ENCODE measurements at places on chromosomes 4 and X.

DNA sequence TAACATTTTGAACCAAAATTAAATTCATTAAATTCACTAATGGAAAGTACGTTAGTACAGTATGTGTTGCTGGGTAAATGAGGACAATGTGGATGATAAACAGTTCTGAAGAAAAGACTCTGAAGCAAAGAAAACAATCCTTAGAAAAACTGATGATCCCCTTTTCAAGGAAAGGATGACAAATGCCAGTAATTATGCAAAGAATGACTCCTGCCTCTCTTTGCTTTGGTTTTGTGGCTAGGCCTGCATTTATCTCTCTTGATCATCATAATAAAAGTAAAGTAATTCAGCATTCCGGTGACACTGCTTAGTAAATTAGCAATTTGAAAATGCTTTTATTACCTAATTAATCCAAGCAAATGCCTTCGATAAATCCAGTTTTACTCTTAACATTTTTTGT is 652.2 kb upstream of the DIPK2B start:
- DNase-seq, result no peak

GRCh38 chr4:33577791-33578190 is 2666.5 kb downstream of the ARAP2 start:
- no peak for DNase-seq

DNA sequence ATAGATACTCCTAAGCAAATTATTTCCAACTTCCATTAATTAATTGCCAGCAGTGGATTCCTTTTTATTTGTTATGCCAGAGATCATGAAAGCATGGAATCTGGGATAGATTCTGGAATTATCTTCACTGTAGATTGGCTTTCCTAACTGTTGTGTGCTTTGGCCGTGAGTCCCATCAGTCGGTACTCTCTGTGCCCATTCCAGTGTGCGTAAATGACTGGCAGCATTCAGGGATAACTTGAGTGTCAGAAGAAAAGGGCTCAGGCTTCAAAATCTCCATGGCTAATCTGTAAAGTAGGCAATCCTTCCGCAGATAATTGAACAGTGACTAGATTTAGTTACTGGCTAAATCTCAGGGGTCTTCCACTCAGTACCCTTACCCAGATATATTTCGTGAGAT is 76.8 kb upstream of the TMEM164 start:
- no peak for DNase-seq

GRCh38 chr4:149870008-149870407 is 54.4 kb upstream of the IQCM start:
- no peak for DNase-seq

DNA sequence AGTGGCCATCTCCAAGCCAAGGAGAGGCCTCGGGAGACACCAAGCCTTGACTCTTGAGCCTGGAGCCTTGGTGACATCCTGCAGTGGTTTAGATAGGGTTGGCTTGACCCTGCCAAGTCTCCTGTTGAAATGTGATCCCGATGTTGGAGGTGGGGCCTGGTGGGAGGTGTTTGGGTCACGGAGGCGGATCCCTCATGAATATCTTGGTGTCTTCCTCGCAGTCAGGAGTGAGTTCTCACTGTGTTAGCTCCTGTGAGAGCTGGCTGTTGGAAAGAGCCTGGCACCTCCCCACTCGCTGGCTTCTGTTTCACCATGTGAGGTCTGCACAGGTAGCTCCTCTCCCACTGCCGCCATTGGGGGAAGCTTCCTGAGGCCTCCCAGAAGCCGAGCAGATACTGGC is 38.8 kb downstream of the ADRA2C start:
- DNase-seq, result no peak

GRCh38 chrX:11100281-11101035 is 10.7 kb upstream of the HCCS start:
- peak; percentile 41 for DNase-seq

GRCh38 chrX:108312011-108312410 is 126.2 kb downstream of the COL4A6 start:
- DNase-seq, result no peak

GRCh38 chr4:82381661-82382296 is 8.0 kb upstream of the HNRNPD start:
- DNase-seq, result no peak

DNA sequence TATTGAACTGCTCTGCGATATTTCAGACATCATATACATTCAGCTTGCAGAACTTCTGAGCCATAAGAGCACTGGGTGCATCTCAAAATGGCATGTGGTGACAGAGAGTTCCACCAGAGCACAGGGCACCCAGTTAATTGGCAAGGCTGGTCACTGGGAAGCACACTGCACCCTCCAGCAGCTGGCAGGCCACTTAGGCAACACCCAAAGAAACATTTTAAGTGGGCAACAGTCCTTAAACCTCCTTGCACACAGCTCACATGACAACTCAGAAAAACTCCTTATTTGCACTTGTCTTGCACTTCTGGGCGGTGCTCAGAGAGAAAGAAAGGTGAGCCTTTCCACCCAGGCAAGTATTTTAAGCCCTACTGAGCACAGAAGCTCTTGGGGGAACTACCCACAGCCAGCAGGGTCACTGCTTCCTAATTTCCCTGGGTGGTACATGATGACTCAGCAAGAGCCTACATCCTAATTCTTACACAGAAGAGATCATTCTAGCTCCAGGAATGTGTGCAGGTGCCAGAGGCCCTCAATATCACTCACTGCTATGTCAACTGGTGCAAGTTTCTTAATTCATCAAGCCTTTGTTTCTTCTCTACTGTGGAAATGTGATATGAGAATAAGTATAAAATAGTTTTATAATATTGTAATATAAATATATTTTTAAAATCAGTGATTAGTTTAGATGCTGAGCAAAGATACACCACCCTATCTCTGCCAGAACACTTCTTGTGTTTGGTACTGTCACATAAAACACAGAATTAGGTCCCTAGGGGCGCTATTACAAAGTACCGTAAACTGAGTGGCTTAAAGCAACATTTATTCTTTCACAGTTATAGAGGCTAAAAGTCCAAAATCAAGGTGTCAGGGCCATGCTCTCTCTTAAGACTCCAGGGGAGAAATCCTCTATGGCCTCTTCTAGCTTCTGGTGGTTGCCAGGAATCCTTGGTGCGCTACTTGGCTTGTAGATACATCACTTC is 155.1 kb upstream of the PPARGC1A start:
- DNase-seq, result no peak

DNA sequence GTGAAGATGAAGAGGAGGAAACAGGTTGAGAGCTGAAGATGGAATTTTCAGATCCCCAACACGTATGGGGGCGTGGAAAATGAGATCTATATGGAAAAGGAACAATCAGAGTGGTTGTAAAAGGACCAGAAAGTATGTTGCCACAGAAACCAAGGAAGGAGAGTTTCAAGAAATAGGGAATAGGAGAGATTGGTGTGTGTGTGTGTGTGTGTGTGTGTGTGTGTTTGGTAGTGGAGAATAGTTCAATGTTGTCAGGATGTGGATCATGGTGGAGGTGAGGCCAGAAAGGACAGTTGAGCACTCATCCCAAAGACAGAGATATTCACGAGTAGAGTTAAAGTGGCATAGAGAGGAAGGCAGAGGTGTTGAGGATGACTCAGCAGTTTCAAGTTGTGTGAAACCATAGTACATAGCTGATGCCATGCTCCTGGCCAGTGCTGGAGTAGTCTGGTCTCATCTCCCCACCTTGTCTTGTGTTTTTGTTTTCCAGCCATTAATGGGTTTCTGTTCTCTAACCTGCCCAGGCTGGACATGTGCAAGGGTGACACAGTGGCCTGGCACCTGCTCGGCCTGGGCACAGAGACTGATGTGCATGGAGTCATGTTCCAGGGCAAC is 36.1 kb downstream of the HEPH start:
- DNase-seq, result no peak

- DNase-seq, result peak; percentile 8
These were observed 1.0 kb downstream of the CDS1 start for GRCh38 chr4:84583876-84584380.

DNA sequence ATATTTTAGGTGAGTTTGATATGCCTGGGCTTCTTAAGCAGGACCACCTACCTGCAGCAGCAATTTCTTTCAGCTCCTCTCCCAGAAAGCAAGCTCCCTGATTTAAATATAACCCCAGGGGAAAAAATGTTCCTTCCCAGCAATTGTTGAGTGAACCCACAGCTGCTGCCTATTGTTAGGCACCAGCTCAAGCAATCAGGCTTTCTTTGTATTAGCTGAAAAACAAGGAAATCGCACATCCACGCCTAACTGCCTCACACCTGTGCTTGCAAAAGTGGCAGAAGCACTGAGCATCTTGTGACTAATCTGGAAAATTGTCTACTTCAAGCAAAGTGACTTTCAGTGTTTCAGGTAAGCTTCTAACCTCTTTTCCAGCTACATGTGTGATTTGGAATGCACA is 432.2 kb downstream of the SMARCA1 start:
- no peak for DNase-seq

GRCh38 chrX:122565952-122566351 is 618.1 kb upstream of the GRIA3 start:
- peak; percentile 0 for DNase-seq

- no peak for DNase-seq
These were observed 1014.8 kb downstream of the C4orf33 start for GRCh38 chr4:130110770-130111169.

- DNase-seq, result no peak
These were observed 38.6 kb upstream of the EDA2R start for GRCh38 chrX:66677430-66677829.

GRCh38 chr4:83247415-83248357 is 36.9 kb downstream of the COQ2 start:
- DNase-seq, result no peak

GRCh38 chrX:135384161-135384836 is 37.4 kb upstream of the SMIM10L2A start:
- no peak for DNase-seq

DNA sequence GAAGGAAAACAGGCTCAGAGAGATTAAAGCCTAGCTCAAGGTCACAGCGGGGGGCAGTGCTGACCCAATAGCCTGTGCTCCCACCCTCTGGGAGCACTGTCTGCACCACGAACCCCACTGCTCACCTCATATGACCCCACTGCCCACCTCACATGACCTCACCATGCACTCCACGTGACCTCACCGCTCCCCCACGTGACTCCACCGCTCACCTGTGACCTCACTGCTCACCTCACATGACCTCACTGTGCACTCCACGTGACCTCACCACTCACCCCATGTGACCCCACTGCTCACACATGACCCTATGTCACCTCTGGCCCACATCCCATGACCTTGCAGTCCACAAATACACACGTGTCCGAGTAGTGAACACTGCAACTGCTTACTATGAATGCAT is 55.4 kb downstream of the ACOX3 start:
- no peak for DNase-seq

- no peak for DNase-seq
These were observed 45.9 kb upstream of the DRD5 start for GRCh38 chr4:9735515-9735914.

DNA sequence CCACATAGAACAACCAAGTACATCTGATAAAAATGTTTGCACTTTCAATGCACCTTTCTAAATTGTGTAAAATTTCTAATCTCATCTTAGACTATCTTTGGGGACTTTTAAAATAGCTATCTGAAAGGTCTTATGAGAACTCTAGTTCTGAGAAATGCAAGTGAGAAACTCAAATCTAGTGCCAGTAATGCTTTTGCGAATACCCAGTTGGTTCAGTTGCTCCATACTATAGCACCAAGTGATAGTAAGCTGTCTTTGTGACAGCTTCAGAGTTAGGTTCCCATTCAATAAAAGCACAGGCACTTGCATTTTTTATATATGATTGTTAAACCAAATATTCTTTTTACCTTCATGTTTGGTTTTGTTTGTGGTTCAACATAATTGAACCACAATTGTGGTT is 4.5 kb upstream of the ITM2A start:
- DNase-seq, result no peak

GRCh38 chrX:111435469-111435868 is 23.5 kb upstream of the DCX start:
- DNase-seq, result no peak

DNA sequence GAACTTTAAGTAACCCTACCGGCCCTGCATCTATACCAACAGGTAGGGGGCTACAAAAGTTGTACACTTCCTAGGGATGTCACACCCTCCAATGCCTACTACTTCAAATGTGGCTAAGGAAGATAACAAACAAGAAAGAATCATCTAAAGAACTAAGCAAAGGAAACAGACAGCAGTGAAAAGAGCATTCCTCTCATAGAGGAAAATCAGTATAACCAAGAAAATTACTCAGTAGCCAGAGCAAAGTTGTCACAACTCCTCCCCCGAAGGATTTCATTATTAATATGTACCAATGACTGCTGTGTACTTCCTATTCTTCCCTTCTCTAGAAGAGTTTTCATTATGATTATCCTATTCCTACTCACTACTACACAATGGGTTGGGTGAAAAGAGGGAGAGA is 12.6 kb downstream of the ANKRD17 start:
- no peak for DNase-seq

DNA sequence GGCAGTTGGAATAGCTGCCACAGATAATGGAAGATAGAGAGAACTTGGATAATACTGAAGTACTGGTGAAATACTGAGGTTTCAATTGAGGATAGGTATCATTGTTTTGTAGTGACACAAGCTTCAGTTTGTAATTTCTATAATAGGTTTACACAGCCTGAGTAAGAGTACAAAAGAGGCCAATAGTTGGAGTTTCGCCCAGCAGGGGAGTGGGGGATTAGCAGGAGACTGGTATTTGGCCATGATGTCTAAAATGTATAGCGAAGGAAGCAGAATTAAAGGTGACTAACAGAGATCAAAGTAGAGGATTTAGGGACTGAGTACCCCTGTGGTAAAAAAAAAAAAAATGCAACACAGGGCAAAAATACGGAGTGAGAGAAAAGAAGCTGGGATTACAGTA is 129.5 kb downstream of the KCTD8 start:
- DNase-seq, result no peak

GRCh38 chr4:152114562-152114961 is 353.8 kb upstream of the GATB start:
- no peak for DNase-seq

DNA sequence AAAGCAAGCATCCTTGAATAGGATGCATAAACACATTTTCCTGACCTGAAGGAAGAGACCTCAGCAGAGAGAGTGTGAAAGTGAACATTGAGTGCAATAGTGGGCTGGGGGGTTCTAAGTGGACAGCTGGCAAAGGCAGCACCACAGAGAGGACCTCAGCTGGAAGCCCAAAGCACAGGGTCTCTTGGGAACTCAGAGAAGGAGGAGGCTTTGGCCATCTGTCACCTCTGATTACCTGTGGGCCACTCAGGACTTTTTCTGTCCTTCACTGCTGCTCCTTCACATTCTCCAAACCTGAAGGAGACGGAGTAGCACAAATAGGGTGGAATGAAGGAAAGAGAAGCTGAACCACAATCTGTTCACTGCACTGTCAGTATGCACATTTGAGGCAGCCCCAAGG is 37.9 kb upstream of the FAT4 start:
- DNase-seq, result no peak

GRCh38 chr4:2526559-2526958 is 9.9 kb upstream of the FAM193A start:
- no peak for DNase-seq

- DNase-seq, result peak; percentile 33
These were observed 670.5 kb downstream of the GABRG1 start for GRCh38 chr4:45453258-45453853.

- no peak for DNase-seq
These were observed 33.1 kb downstream of the SLC10A7 start for GRCh38 chr4:146488495-146489174.

All from HTR-8/SVneo (cell line).